D721Med (cell line): ENCODE measurements at places on chromosomes 1 and 21.
A peak's percentile ranks its signal among the peaks of the same experiment; 100 is the strongest.

GRCh38 chr21:42021371-42022090, 11.4 kb upstream of the ZBTB21 start:
- no peak for DNase-seq

- no peak for DNase-seq
Observed at GRCh38 chr1:28449904-28450303, 55.9 kb upstream of the RCC1 start.

- no peak for DNase-seq
Observed at GRCh38 chr1:42956739-42957138, 1.9 kb downstream of the SLC2A1 start.

GRCh38 chr1:118204648-118205047, 19.6 kb upstream of the SPAG17 start:
- no peak for DNase-seq

DNA sequence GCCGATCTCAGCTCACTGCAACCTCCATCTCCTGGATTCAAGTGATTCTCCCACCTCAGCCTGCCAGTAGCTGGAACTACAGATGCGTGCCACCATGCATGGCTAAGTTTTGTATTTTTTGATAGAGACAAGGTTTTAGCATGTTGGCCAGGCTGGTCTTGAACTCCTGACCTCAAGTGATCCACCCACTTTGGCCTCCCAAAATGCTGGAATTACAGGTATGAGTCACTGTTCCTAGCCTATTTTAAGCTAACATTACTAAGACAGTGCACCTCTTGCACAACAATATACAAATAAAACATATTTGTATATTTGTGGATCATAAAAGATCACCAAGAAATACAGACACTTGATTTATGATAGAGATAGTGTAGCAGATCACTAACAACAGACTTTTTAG, 139.1 kb downstream of the DUSP10 start:
- no peak for DNase-seq

GRCh38 chr1:211732293-211732980, 57.0 kb upstream of the NEK2 start:
- no peak for DNase-seq

DNA sequence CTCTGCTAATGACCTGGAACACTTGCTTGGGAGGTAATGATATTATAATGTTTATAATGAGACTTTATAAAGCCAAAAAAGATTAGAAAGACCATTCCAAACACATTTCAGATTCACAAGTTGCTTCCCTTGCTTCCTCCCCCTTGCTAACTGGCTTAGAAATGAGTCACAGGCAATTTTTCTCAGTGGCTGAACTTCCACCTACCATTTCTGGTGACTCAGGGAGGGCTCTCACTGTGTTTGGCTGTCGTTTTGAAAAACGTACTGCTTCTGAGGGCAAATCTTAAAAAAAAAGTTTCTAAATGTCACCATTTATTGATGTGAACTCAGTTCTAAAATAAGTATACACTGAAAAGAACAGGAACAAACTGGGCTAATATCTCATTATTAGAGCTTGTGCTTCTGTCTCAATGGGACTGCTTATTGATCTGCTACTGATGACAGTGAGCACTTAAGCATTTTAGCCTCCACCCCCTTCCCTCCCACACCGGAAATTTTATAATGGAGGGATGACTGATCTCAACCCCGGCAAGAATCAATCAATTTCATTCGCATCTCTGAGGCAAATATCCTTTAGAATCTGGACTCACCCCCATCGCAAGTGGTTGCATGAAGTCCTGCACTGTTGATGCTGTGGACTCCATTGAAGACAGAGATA, 278.3 kb downstream of the KCTD3 start:
- no peak for DNase-seq

DNA sequence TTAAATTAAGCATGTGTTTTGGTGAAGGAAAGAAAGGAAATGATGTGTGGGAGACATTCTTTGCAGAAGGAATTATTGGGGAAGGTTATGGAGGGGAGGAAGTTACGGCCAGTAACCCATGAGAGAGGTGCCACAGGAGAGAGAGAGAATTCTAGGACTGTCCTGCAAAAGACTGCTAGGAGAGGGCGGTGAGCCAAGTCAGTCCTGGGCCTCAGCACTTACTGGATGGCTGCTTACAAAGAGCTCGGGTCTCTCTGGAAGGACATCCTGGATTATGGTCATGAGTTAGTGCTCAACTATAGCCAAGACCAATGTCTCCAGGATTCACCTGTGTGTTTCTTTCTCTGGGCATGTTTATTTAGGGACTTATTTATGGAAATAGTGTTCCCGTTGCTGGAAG, 74.4 kb upstream of the HSD17B7 start:
- no peak for DNase-seq

DNA sequence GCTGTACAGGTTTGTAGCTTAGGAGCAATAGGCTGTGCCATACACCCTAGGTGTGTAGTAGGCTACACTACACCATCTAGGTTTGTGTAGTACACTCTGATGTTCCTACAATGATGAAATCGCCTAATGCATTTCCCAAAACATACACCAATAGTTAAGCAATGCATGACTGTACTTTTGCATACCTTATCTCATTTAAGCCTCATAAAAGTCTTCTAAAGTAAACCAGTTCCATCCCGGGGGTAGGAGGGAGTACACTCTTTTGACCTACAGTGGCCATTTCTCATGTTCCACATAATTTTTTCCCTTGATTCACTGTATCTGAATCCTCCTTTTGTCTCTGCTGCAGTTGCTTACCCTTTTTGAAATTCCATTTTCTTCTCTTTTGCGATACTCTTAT, 12.2 kb downstream of the TRMT13 start:
- DNase-seq, result no peak

DNA sequence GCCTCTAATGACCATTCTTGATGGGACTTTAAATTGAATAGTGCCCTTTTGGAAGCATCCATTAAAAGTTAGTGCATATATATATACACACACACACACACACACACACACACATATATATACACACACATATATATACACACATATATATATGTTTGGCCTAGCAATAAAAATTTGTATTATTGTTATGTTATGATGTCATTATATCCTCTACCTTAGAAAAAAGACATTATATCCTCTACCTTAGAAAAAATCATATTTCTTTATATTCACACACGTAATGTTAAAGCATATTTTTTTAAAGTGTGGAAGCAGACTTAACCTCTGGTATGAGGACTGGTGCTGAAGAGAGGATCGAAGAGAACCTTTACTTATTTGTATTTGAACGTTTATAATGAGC, 43.3 kb downstream of the EBNA1BP2 start:
- no peak for DNase-seq

GRCh38 chr1:211639475-211640300, 35.7 kb downstream of the NEK2 start:
- no peak for DNase-seq

DNA sequence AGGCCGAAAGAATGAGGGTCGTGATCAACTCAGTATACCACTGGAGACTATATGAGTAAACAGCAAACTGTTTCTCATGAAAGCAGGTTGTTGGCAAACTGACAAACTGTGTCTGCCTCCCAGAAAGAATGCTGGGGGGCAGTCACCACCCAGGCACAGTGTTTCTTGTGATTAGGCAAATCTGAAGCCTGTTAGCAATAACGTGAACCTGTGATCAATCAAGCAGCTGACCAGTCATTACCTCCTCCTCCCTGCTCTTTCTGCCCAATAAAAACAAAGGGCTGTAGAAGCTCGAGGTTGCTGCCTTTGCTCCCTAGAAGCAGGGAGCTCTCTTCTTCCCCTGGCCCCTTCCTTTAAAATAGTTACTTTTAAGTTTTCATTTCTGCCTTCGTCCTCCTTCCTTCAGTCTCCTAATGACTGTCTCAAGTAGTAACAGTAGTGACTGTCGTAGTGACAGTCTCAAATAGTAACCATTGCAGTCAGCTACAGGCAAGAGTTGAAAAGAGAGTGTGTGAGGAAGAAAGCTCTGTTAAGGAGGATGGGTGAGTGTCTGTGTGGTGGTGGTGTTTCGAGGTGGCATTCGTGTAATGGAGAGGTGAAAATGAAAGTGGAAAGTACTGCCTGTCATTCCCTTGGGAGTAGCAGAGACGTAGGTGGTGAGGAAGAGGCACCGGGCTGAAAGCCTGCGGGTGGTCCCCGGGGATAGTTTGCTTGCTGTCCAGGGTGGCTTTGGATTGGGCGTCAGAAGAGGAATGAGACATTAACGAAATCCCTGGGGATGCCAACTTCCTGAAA, 14.5 kb downstream of the HHAT start:
- no peak for DNase-seq

DNA sequence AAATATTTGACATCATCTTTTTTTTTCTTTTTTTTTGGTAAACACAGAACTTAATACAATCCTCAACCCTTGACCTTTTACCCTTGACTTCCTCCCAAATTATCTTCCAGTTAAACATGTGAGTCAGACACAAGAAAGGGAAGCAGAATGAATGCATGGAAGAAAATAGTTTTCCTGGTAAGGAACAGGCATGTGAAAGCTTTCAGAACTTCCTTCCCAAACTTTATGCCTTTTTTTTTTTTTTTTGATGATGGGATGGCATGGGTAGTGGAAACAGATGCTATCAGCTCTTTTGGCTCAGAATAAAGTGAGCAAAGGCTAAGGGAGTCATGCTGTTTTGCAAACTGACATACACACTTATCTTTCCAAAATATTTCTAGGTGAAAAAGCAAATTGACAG, 1079.1 kb downstream of the TTLL7 start:
- DNase-seq, result no peak

GRCh38 chr21:31897311-31897710, 24.5 kb downstream of the HUNK start:
- DNase-seq, result no peak

- DNase-seq, result no peak
Observed at GRCh38 chr1:19210772-19211549, 895 bp upstream of the UBR4 start.

DNA sequence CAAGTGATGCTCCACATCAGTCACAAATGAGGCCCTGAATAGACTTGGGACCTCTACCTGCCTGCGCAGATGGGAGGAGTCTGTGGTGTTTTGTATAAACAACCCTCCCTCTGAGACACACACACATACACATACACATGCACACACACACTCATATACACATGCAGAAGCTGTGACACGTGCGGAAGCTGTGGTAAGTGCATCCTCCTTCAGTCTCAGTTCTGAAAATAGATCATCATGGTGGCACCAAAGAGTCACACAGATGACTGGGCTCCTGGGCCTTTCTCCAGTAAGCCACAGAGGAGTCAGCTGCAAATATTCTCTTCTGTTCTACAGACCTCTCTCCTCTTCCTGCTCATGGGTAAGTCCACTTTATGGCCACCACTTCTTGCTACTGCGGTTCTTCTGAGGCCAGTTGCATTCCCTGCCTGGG, at the start of gene LY9:
TSS of gene LY9 (plus strand) at position 224 of the 433 bp plus-strand sequence. CDS start at position 238, 14 bp downstream.
- DNase-seq, result no peak

DNA sequence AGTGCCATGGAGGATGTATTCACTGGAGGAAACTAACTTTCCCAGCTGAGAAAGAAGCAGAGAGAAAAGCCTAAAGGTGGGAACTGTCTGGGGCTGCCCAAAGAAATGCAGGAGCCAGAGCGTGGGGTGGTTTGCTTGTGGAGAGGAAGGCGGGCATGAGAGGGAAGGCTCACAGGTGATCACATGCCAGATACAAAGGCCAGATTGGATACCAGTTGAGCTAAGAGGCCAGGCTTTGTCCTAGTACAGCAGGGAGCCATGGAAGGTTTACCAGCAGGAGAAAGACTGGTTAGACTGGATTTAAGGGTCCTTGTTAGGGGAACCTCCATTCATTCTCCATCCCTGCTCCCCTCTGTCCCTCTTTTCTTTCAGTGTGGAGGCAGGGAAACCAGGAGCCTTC, 66.4 kb downstream of the BEND5 start:
- no peak for DNase-seq

DNA sequence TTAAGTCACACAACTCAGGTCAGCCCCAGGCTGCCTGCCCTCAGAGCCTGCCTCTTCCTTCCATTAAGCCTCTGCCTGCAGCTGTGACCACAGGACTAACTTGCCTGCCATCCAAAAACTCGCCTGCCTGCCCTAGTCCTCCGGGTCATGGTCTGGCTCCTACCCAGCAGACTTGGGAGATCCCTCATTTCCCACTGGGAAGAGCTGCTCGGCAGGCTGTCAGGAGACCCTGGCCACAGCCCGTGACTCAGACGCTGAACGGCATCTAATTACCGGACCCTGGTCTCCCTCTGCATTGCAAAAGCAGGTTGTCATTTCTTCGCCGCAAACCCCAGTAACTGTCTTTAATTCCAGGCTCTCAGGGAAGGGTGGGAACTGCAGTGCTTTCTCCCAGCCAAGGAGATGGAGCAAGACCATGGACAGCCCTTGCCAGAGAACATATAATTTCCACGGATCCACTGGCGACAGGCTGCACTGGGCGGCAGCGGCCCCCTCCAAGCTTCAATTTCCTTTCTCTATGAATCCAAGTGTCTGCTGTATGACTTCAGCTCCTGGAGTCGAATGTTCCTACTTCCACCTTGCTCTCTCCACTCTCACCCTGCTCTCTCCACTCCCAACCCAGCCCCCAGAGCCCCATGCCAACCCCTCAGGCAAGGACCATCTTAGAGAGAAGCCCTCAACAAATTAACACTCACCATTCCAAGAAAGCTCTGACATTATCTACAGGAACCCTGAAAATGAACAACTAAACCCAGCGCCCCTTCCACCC, 20.4 kb downstream of the OLFML2B start:
- no peak for DNase-seq

GRCh38 chr1:160070243-160071163, 543 bp upstream of the KCNJ10 start:
- peak; percentile 79 for DNase-seq

GRCh38 chr1:23436520-23437354, 12.2 kb upstream of the TCEA3 start:
- no peak for DNase-seq

DNA sequence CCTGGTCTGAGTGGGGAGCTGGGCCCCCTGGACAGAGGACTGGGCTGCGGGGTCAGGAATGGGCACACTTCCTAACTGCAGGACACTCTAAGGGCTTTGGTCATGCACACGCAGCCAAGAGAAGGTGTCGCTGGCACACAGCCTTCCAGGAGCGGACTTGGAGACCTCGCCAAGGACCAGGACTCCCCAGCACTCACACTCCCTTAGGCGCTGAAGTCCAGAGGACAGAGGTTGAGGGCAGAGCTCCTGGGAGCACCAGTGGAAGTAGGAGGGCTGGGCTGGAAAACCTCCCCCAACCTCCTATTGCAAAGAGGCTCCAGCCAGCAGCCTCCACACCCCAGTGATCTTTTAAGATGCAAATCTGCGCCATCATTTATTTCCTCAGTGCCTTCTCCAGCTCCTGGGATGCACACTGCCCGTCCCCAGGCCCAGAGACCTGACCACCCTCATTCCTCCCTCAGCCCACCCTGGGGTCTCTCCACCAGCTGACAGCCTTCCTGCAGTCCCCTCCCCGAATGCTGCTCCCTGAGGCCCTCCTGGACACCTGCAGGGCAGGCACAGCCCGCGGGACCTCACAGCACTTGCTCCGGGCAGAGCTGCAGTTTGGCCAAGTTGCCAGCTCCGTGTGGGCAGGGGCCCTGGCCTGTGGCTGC, 3.0 kb downstream of the TSPEAR start:
- DNase-seq, result no peak

DNA sequence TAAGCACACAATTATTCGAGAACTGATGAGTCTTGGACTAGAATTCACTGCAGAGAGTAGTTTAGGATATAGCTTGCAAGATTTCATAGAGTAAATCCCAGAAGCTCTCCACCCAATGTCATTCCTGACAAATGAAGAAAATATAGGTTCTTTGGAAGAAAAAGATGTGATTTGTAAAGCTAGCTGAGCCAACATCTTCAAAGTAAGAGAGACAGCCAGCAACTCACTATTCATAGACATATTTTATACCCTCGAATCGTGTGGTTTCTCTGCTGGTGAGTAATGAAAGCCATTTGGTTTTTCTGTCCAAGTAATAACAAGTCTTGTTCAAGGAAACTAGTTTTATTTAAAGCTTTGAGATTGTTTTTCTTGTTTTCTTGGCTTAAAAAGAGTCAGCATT, 165.7 kb upstream of the SYT6 start:
- DNase-seq, result no peak

GRCh38 chr1:155729031-155729898, 40.4 kb downstream of the DAP3 start:
- DNase-seq, result no peak
